Retina (tissue), 1 donor: ENCODE measurements at places on chromosomes 2 and 18.
A peak's percentile ranks its signal among the peaks of the same experiment; 100 is the strongest.

- no peak for DNase-seq
These were observed 12.6 kb downstream of the EIF2AK3 start for GRCh38 chr2:88614497-88615157.

DNA sequence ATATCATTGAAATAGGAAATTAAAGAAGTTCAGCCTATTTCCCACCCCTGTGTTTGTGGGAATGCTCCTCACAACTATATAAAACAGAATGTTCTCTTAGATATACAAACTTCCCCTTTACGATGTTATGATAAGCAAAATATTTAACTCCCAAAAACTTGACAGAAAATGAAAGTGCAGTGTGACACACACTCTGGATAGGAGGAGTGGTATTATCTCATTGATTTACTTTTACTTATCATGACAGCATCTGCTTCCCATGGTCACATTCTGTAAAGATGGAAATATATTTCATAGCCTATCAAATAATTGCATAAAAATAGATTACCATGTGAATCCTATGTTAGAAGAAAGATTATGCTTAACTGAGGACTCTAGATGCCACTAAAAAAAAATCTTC, 96.6 kb upstream of the STK17B start:
- no peak for DNase-seq

- no peak for DNase-seq
These were observed 22.6 kb upstream of the DYTN start for GRCh38 chr2:206740800-206741199.

DNA sequence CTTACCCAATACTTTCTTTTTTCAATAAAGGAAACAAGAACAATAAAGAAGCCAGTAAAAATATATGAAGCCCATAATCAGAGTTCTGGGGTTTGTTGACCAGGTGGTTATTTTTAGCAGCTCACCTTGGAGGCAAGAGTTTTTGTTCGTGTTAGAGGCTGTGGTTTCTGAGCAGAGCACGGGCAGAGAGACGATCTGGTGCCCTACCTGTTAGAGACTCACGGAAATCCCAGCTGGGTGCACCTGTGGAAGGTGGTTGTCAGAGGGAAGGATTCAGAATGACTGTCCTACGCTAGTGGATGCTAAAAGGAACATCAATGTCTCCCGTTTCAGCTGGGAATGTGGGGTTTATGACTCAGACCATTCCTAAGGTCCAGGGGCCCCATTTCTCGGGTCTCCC, 87.6 kb downstream of the NRP2 start:
- no peak for DNase-seq

DNA sequence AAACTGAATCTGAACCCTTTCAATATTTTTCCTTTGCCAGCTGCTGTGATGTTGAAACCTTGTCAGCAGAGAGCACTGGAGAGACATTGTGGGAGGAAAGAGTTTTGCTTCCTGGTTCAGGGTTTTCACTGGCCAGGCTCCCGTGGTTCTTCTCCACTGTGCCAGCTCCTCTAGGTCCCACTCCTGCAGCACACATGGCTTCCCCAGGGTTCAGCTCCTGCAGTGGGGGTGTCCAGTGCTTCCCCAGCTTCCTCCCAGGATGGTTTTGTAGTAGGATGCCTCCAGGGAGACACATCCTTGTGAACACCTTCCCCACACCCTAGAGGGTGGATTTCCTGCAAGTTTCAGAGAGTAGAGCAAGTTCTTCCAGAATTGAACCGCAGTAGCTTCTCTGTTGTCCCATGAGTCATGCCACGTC, 24.0 kb upstream of the SULT1C3 start:
- DNase-seq, result no peak

DNA sequence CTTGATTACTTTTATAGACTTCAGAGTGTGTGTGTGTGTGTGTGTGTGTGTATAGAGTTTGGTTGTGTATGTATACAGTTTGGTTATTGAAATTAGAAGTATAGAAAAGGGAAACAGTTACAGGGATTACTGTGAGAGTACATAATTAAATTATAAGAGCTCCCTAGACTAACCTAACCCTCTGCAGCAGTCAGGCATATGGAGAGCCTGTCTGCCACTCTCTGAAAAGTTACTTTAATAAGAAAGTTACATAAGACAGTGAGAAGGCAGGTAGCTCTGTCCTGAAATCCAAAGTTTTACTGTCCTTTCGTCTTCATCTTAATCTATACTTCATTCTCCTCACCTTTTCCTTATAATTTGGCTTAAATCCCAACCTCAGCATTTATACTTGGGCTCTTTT, 71.5 kb upstream of the EPB41L5 start:
- no peak for DNase-seq

GRCh38 chr2:42860319-42861094, 68.1 kb upstream of the HAAO start:
- DNase-seq, result no peak

DNA sequence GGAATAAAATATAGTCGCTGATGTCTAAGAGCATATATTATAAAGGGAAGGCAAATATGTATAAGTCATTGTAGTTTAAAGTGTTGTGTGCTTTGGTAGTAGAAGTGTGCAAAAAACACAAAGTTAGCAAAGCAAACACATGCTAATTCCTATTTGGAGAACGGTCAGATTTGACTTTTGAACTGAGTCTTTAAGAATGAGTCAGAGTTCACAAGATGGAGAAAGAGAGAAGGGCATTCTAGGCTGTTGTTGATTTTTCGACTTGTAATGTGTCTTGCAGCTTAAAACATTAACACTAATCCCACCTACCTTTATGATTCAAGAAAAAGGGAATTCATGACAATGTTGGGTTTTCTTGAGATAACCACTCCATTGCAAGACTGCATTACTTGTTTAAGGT, 98.1 kb downstream of the CRIM1 start:
- no peak for DNase-seq

DNA sequence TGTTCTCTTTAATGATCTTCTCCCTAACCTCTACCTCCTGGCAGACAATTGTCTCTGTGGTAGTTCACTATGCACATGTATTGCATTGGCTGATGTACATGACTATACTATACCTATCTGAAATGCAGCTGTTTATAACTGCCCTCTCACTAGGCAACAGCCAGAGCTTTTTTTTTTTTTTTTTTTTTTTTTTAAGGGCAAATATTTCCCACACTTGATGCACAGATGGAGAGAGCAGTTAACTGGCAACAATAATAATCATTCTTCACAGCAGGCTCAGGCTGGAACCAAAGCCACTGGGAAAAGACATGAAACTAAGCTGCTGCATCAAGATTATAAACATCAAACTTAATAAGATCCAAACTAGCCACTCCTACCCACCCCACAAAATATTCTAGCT, 707.7 kb downstream of the LRP1B start:
- DNase-seq, result peak; percentile 39

GRCh38 chr18:32439802-32440201, 30.9 kb downstream of the GAREM1 start:
- no peak for DNase-seq

DNA sequence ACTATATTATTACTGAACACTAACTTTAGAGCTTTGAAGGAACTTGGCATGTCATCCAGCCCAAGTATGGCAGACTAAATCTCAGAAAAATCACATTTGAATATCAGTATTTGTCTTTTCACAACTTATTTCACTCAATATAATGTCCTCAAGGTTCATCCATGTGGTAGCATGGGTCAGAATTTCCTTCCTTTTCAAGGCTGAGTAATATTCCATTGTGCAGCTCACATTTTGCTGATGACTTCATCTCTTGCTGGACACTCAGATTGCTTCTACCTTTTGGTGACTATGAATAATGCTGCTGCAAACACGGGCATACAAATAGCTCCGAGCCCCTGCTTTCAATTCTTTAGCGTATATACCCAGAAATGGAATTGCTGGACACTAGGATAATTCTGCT, 46.7 kb downstream of the RPL31 start:
- DNase-seq, result no peak

DNA sequence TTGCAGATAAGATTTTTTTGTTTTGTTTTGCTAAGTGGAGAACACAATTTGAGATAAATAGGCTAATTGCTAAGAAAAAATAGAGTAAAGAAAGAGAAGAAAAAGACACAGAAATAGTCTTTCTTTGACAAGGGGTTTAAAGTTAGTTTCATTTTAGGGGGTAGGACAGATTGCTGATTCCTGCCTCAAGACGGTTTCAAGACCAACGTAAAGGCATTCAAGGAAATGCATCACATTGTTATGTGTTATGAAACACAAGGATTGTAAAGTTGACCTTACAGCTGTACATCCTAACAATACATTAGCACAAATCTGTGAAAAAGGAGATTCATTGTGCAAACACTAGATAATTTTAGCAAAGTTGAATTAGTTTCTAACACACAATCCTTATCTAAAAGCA, 22.7 kb upstream of the ETAA1 start:
- no peak for DNase-seq

DNA sequence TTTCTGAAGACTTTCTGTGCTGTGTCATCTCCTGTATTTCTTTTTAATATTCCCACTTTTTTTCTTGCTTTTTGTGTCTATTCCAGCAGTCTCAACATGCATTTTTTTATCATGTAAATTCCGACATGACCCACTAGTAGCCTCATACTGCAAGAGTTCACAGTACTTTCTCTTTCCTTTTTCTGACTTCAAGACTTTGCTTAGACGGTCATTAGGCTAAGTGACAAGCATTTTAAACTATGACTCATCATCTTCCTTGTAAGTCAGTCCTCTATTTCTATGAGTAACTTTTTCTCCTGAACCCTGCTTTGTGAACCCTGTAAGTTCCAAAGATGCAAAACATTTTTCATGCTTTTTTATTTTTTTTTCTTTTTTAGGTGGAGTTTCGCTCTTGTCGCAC, 381.2 kb downstream of the TXNL1 start:
- no peak for DNase-seq

GRCh38 chr18:64116571-64117175, 32.2 kb downstream of the LINC00305 start:
- no peak for DNase-seq

DNA sequence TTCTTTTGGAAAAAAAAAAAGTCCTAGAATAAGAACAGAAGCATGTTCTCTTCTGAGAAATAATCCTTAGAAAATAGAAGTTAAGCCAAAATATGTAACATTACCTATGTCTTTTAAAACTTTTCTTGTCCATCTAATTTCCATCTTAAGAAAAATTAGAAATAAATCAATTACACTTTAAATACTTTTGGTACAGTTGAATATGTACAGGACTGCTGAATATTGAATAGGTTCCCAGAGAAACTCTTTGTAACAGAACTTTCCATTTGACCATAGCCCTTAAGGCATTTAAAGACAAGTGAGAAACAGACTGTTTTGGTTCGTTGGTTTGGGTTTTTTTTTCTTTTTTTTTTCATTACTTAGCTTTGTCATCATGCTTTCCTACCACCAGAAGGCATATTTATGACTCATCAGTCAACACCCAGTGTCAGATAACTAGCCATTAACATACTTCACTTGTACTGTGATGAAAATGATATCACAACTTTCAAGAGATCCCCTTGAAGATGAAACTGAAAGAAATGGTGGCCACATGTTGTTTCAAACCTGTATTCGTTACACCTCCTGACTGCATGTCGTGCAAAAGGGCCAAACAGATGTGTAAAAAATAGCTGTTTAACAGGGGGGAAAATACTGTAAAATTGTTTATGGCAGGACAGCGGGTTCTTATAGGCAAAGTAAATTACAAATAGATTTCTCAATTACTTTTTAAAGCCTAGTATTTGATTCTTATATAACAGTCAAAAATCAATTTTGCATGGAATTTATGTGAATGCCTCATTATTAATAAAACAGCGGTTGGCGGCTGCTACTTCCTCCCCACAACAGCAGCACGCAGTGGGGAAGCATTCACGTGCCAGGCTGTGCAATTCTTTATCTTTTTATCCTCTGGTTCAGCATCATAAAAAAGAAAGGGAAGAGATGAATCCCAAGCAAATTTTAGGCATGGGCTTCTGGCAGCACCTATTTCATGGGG, 280.7 kb upstream of the HNRNPA3 start:
- DNase-seq, result no peak

- no peak for DNase-seq
These were observed 17.6 kb upstream of the GRP start for GRCh38 chr18:59202258-59202820.

DNA sequence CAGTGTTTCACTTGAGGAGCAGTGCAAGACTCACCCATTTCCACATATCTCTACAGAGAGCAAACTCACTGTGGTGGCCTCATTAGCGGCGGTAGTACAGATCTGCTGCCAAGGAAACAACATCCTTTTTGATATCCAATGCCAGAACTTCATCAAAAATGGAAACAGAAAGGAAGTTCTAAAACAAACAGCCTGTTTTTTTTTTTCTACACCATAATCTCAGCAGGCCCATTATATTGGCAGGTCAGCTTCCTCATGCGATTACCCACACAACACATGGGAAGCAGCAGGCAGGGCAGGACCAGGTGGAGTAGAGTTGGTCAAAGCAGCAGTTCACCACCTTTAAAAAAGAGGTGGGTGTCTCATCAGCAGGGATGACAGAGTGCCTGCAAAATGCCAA, 678.9 kb upstream of the CELF4 start:
- DNase-seq, result no peak

- peak; percentile 29 for DNase-seq
These were observed 36.6 kb downstream of the COPS8 start for GRCh38 chr2:237122214-237122666.

DNA sequence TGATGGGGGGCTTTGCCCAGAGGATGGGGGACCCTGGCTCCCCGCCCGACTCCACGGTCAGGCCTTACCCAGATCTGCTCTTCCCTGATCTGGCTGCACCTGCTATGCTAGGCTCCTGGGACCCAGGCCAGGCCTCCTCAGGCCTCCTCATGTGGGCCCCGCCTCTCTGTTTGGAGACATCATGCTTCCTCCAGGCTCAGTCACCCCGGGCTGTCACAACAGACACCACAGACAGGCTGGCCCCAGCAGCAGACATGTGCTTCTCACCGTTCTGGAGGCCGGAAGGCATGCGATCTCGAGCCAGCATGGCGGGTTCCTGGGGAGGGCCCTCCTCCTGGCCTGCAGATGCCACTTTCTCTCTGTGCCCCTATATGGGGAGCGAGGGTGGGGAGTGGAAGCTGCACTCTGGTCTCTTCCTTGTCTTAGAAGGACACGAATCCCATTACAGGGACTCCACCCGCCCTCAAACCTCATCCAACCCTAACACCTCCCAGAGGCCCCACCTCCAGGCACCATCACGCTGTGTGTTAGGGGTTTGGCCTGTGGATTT, 10.8 kb upstream of the NEU4 start:
- DNase-seq, result no peak

GRCh38 chr2:127414638-127415592, 3.3 kb upstream of the PROC start:
- DNase-seq, result no peak
